ENCODE measurements at places on chromosomes 2 and 18.

- DNase-seq, result no peak
Measured at GRCh38 chr18:57439985-57440330, 4.8 kb downstream of the ONECUT2 start.

DNA sequence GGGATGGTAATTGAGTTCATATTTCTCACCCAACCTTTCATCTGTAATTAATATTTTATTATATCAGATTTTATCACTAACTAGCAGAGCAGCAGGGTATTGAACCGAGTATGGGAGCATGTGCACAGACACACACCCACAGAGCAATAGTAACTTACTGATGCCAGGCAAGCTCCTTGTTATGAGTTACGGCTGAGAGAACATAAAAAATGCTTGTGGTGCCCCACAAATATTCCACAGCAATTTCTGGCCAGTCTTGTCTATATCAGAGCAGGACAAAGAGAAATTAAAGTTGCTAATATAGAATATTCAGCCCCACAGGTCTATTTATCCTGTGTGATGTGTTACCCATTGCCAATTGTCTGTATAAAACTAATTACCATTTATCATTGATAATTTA is 501.8 kb upstream of the RAB12 start:
- DNase-seq, result no peak

DNA sequence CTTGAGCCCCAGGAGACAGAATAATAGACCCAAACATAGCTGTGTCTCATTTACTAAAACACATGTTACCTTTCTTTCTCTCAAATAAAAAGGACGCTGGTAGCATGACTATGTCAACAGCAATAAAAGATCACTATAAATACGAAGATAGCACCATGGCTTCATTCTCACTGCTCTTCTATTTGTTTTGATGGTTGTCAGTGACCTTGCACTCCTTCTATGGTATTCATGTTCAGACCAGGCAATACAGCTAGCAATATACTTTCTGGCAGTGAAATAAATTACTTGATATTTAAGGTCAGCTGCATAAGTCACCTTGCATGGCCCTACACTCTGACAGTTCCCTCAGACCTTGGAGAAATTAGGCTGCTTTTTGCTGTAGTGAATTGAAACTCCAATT is 263.2 kb upstream of the CDH7 start:
- DNase-seq, result no peak

- no peak for DNase-seq
Measured at GRCh38 chr2:173747035-173747434, 218.1 kb downstream of the SP3 start.

GRCh38 chr18:13236411-13236810 is 17.9 kb downstream of the LDLRAD4 start:
- DNase-seq, result no peak

- no peak for DNase-seq
Measured at GRCh38 chr2:207960090-207960489, 65.2 kb downstream of the PLEKHM3 start.

- no peak for DNase-seq
Measured at GRCh38 chr18:8870528-8870927, 165.2 kb downstream of the MTCL1 start.

Data from erythroblast (primary cell).